ENCODE measurements at places on chromosomes 1 and 21. TPM values are rescaled to one million over a fixed set of nuclear protein-coding genes. Genes with fewer than 3 reads are reported as not detected.

GRCh38 chr1:183138301-183138700, 47.8 kb upstream of the LAMC2 start:
- DNase-seq, result no peak

GRCh38 chr1:172711558-172711957, 52.7 kb downstream of the FASLG start:
- no peak for DNase-seq

GRCh38 chr1:85544689-85545215, 35.8 kb upstream of the CCN1 start:
- DNase-seq, result peak; percentile 23

The MARK1 gene
- total RNA-seq, result 6.0 TPM

DNA sequence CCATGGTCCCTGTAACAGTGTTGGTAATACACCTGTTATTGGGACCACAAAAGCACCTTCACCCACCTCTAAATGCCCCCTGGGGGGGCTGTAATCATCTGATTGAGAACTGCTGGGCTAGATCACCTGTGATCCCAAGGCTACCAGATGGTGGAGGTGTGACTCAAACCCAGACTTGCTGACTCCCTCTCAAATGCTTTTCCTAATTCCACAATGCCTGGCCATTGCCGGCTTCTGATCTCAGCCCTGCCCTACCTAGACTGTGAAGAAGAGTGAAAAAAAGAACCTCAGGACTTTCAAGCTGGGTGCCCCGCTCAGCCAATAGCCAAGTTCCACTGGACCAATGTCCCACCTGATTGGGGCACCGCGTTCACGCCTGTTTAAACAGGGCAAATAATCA, 9.6 kb downstream of the TMEM9 start:
- no peak for DNase-seq

DNA sequence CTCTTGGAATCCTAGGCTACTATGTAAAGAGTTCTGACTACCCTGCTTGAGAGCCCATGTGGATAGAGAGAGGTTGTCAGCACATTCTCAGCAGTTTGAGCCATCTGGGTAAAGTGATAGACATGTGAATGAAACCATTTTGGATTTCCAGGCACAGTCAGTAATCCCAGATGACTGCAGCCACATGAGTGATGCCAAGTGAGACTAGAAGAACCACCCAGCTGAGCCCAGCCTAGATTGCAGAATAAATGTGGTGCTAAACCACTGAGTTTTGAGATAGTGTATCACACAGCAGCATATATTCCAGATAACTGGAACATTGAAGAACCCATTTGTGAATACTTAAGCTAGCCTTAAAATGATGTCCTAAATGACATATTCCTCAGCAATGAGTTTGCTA, 166.2 kb downstream of the ATP6V1G3 start:
- DNase-seq, result no peak

GRCh38 chr1:207825409-207825695, 73.5 kb downstream of the CD46 start:
- no peak for DNase-seq

- peak; percentile 92 for DNase-seq
These were observed 157.0 kb downstream of the RERE start for GRCh38 chr1:8660411-8660828.

- DNase-seq, result peak; percentile 38
These were observed 27.1 kb upstream of the KCTD3 start for GRCh38 chr1:215539803-215540570.

GRCh38 chr1:11482198-11482597, 3.2 kb downstream of the DISP3 start:
- DNase-seq, result no peak

DNA sequence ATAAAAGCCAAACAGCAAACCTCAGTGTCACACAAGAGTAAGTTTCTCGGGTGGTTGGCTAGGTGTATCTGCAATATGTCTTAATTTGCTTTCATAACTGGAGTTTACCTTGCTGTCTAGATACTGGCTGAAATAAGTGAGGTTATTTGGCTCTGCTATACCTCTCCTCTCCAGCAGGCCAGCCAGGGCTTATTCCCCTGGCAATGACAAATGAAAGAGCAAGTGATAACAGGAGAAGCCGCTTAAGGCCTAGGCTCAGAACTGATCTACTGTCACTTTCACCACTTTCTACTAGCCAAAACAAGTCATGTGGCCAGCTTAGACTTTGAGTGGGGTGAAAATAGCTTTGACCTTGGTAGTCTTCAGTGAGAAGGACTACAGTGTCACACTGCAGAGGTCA, 4.8 kb upstream of the RPE65 start:
- DNase-seq, result no peak

The INSRR gene
- total RNA-seq, result not detected

DNA sequence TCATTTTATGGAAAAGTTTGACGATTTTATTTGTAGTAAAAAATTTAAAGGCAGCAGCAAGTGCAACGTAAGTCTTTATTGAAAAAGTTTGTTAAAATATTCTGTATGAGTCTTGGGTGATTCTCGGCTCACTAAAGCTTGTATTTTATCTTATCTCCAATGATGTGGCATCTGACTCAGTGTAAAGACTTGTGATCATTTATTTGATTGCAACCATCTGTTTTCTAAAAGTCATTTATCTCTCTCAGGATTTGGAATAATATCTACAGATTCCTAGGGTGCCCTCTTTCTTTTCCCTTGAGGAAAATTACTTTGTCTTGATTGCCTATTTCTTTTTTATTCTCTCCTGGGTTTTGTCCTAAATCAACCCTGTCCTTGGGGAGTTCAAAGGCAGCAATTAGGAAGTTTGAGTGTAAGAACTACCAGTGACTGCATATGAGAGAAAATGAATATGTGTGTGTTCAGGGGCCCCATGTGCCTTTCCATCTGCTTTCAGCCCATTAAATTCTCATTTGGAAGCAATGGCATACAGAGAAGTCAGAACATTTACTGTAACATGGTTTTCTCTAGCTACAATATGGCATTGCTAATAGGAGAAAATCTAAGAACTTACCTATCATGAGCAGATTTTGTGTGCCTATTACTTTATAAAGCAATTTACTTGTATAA, 575.0 kb upstream of the CHRM3 start:
- DNase-seq, result no peak

The LRRC40 gene
- total RNA-seq, result 20.6 TPM

DNA sequence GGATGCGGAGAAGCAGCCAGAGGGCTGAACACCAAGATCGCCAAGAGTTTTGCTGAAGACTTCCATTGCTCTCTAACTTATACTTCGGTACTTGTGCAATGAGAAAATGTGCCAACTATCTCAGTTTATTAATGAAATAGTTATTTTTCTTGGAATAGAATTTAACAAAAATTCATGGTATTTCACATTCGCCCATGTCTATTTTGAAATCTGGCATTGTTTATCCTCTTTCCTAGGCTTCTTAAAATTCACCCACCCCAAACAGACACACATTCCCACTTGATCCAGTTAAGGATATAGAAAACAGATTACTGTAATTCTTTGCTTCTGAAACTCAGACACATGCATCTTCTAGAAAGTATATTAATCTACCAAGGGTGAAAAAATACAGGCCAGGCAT, 56.3 kb upstream of the ADAMTS5 start:
- DNase-seq, result no peak

The SPOCD1 gene
- 0.27 TPM for total RNA-seq

DNA sequence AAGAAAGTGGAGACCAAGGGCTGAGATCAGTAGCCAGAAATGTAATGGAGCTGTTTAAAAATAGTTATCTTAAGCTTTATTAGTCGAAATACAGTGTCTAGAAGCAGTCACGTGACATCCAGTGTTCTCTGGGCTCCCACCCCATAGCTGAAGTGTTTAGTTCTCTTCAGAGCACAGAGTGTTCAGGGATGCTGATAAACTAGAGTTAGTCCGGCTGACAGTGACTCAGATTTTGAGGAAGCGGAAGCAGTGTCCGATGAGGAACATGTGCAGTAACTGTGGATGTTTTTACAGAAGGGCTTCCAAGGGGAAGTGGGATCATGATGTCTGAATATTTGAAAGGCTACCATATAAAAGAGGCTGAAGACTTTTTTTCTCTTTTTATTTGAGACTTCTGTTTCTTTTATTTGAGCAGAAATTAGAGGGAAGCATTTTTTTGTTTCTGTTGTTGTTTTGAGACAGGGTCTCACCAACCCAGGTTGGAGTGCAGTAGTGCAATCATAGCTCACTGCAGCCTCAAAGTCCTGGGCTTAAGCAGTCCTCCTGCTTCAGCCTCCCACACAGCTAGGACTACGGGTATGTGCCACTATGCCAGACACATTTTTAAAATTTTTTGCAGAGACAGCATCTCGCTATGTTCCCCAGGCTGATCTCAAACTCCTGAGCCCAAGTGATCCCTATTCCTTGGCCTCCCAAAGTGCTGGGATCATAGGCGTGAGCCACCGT, 124.2 kb downstream of the GALNT2 start:
- peak; percentile 83 for DNase-seq

DNA sequence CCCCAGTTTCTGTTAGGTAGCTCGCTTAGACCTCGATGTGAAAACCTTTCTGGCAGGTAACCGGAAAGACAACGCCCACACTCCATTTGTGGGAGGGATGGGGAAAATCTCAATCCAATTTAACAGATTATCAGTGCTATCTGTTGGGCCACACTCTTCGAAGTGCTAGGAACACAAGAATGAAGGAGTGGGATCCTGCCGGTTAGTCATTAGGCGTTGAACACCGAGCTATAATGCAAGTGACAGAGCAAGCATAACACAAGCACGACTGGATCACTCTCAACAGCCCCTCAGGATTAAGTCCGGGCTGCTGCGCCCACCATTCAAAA, 531 bp downstream of the SNIP1 start:
- DNase-seq, result no peak

DNA sequence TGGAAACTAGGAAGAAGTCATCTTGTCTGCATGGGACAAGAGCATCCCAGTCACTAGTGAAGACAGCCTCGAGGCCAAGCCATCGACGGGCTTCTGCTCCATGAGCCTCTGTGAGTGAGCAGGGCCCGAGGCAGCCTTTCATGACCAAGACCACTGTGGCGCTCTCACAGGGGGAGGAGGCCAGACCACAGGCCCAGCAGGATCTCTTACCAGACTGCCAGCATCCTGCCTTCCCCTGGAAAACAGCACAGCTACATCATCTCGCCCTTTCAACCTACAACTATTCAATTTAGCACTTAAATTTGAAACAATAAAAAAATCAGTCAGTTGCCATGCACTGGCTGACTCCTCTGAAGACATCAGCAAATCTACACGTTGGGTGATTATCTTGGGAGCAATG, 85.4 kb downstream of the HSF2BP start:
- DNase-seq, result no peak

- DNase-seq, result peak; percentile 25
These were observed at the start of gene GPX7 for GRCh38 chr1:52601991-52602855. Gene GPX7, plus strand, starts transcription at chr1:52602371. Its CDS starts 39 bp downstream, at chr1:52602410.

GRCh38 chr1:43982808-43983207, 3.8 kb downstream of the B4GALT2 start:
- no peak for DNase-seq

GRCh38 chr1:3996846-3997705, 97.0 kb upstream of the C1orf174 start:
- no peak for DNase-seq

GRCh38 chr1:111285879-111286278, 4.8 kb upstream of the CHIA start:
- DNase-seq, result no peak

- no peak for DNase-seq
These were observed 109.5 kb upstream of the ADAR start for GRCh38 chr1:154717528-154717924.

The KCNN3 gene
- total RNA-seq, result 0.85 TPM

The HMGN2 gene
- total RNA-seq, result 562 TPM

- DNase-seq, result no peak
These were observed 57.6 kb upstream of the GNG12 start for GRCh38 chr1:67890857-67891256.

DNA sequence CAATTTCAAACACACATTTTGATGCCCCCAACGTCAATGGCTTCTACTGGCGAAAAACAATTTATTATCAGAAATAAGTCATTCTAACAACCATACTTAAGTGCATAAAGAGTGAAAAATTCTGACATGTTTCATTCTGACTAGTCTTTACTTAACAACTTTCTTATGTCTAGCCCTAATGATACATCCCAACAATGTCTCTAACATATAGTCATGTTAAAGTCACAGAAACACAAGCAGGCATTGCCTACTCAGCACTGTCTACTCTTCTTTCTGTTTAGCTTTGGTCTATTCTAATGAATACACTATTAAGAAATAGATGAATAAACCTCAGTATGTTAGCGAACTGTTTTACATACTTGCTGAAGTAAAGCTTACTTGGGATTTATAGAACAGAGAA, 105.8 kb upstream of the DUSP10 start:
- no peak for DNase-seq

- no peak for DNase-seq
These were observed 46.3 kb downstream of the POFUT2 start for GRCh38 chr21:45241357-45241756.

DNA sequence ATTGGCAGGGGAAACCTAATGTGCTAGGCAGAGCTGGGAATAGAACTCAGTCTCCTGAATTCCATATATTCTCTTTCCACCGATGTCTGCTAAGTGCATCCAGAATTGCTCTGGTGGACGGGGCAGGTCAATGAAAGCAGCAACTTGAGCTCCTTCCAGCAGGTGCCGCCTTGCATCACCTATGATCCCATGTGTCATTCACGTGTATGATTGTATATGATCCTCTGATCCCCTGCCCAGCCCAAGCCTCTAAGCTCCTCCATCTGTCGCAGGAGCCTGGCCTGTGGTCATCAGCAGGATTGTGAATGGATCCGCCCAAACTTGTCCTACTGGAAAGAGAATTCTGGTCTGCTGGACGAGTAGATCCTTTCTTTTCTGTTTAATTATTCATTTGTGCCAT, 13.1 kb downstream of the ACTA1 start:
- no peak for DNase-seq

The SPATA1 gene
- 1.7 TPM for total RNA-seq

GRCh38 chr1:77290576-77290975, 8.8 kb downstream of the AK5 start:
- DNase-seq, result no peak

DNA sequence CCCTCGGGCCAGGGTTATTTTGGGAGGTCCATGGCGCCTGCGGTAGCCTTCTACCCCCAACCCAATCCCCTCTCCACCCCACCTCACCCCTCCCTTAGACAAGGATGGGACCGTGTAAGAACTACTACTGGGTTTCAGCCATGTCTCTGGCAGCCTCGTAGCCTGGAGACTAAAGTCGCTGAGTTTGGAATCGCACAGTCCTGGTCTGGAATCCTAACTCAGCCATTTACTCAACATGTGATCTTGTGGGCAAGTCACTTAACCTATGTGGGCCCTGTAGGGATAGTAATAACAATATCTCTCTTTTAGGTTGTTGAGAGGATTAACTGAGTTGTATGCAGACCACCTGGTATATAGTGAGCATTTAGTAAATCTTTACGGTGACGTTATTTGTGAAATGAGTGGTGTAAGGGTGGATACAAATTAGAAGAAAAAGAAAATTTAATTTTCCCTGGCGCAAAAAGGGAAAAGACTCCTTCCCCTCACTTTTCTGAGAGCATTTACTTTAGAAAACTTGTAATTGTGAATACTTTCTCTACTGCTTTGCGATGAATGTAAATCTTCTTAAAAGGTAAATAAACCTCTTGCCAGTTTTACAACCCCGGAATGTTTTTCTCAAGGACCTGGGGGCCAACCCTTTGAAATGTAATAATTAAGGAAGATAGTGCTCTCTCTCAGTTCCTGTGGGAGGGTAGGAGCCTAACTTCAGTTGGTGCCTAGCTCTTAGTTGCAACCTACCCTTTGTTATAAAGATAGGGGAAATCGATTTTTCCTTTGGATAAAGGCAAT, 615 bp upstream of the MRPS15 start:
- no peak for DNase-seq
